ENCODE measurements at places on chromosomes 4 and X.

DNA sequence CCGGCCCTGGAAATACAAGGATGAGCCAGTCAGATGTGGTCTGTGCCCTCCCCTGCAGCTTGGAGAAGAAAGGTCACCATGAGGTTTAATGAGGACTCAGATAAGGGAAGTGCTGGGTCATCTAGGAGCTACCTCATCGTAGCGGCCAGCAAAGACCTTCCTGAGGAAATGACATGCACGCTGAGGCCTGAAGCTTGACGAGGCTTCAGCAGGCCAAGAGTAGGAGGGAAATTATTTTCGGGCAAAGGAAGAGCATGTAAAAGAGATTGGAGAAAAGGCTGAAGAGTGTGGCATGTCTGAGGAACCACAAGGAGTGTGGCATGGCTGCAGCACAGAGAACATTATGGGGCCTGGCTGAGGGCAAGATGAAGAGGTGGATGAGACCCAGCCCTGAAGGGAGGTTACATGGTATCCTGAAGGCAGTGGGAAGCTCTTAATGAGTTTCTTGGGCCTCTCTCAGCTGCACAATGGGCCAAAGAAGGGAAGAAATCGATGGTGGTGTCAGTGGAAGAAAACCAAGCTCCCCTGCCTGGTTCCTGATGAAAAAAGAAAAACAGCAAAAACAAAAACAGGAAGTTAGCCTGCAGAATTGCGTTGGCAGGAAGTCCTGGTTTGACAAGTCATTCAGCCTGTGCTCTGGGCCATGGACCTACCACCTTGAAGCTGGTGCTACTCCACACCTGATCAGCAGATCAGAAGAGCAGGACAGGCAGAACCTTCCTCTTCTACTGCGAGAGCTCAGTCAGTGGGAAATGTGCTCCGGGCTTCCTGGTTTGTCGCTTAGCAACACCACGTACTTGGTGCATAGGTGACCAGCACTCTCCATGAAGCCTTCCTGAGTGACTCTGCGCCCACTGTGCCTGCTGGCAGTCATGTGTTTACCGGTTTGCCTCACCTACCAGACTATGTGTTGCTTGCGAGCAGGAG is 134.5 kb upstream of the KLF3 start:
- DNase-seq: no peak

GRCh38 chr4:69876071-69876470 is 16.1 kb upstream of the SULT1E1 start:
- no peak for DNase-seq

DNA sequence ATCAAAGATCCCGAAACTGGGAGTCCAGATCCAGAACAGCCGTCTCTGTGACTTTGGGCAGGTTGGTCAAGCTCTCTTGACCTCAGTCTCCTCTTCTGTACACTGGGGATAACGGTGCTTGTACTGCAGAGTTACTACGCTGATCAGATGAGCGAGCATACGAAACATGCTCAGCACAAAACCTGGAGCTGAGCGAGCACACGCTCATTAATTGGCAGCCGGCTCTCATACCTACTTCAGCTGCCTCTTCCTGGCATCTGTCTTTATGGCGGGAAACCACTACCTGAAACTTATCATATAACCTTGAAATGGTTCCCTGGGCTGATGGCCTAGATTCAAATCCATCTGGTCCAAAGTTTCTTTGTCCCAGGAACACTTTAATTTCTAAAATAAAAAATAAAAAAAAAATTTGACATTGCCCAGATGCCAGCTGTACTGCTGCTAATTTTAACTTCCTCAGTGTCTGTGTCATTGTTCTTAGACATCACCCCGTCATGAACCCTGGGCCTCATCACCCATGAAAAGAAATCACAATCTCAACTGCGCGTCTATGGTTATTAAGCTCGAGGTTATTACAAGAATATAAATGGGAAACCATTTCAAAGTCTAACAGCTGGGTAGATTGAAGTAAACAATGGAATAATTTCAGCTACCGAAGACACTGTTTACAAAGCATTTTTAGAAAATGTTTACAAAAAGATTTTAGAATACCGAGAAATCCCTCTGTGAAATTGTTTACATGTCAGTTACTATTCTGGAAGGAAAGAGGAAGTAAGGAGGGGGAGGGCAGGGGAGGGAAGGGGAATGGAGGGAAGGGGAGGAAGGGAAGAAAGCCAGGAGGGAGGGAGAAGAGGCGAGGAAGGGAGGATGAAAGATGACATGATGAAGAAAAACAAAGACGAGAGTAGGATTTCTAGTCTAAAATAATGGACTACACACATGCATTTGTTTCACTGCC is 49.0 kb downstream of the CRMP1 start:
- DNase-seq: no peak

GRCh38 chrX:31421441-31421840 is 349.6 kb upstream of the FTHL17 start:
- no peak for DNase-seq

- no peak for DNase-seq
These were observed 158.4 kb downstream of the CHIC2 start for GRCh38 chr4:53905941-53906377.

DNA sequence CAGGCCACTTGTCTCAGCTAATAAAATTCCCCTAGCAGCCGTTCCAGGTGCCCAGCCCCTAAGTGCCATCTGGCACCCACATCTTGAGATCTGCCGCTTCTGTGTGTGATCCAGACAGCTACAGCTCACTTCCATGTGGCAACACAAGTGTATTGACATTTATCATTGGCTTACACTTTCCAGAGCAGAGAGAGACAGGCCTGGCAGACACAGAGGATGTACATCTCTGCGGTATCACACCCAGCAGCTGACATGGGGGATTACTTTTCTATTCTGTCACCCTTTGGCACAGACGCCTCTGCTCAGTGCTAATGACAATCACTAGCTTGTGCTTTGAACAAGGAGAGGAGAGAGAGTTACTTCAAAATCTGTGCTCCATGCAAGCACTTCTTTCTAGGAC is 195.9 kb downstream of the KDR start:
- DNase-seq: no peak

DNA sequence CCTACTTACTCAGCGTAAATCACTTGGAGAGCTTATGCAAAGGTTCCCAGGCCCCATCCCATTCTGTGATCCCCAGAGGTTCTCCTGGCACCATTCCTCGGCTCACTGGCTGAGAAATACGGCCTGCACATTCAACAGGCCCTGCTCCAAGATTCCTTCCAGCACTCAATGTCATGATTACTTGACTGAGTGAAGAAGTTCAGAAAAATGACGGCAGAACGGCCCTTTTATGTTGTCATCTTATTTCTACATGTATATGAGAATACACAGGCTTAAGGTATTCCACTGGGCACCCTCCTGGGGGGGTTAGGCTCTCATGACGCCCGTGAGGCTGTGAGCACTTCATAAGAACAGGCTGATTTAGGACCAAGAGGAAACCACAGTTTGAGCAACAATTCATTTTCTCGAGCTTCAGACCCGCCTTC is 190.6 kb downstream of the NSUN7 start:
- no peak for DNase-seq

DNA sequence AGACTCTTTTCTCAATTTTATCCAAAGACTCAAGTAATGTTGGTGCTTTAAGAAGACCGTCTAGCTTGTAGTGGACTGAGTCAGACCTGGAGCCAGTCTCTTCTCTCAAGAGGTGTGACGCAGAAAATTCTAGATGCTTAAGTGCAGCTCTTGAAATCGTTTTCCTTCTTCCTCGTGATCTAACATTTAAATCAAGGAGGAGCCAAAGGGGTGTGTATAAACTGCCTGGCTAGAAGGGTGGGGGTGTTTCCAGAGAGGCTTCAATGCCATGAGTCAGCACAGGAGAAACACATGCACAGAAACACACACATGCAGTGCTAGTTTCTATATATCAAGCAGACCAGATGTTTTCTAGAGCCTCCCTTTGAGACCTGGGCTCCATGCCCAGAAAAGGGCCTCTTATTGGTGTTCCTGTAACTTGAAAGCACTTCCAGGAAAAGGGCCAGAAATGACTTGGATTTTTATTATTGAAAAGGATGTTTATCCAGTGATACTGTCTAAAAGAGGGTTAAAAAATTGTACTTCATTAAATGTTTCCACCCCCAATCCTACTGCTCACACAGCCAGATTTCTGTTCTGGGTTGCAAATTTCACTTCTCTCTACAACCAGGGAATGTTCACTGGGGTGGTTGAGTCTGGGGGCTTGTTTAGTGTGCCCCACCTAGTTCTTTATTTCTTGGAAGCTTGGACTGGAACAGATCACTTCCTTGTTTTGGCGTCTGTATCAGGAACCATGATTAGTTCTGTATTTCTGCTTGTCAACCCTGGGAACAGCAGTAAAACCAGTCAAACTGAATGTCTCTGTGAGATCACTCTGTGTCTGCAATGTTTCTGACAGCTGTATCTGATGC is at the start of gene CLIC2:
CLIC2 (minus strand) TSS at position 129 of the 851 bp plus-strand sequence. CDS start 187 bp downstream, outside the sequence.
- no peak for DNase-seq

- no peak for DNase-seq
These were observed 243.0 kb upstream of the FSTL5 start for GRCh38 chr4:162406637-162407365.

DNA sequence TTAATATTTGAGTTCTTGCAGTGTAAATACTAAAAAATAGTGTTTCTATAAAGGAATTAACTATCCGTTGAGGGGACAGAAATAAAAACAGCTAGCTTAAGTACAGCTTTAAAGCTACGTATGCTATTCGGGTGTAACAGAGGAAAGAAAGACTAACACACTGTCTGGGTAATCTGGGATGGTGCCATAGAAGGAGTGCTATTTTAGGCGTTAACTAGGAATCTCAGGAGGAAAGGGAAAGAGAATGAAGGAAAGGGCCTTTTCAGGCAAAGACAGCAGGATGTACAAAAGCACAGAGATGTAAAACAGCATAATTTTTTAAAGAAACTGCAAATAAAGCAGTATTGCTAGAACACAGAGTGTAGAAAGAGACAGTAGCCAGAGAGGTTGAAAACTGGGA is 161.8 kb downstream of the RAP1GDS1 start:
- no peak for DNase-seq

Data from stimulated activated CD8-positive, alpha-beta memory T cell treated with anti-CD3 and anti-CD28 coated beads, Interleukin-2, amount 100 ng/mL, for 1 hour (primary cell).